Fibroblast of upper back skin (primary cell): ENCODE measurements at places on chromosomes 6 and 20.

DNA sequence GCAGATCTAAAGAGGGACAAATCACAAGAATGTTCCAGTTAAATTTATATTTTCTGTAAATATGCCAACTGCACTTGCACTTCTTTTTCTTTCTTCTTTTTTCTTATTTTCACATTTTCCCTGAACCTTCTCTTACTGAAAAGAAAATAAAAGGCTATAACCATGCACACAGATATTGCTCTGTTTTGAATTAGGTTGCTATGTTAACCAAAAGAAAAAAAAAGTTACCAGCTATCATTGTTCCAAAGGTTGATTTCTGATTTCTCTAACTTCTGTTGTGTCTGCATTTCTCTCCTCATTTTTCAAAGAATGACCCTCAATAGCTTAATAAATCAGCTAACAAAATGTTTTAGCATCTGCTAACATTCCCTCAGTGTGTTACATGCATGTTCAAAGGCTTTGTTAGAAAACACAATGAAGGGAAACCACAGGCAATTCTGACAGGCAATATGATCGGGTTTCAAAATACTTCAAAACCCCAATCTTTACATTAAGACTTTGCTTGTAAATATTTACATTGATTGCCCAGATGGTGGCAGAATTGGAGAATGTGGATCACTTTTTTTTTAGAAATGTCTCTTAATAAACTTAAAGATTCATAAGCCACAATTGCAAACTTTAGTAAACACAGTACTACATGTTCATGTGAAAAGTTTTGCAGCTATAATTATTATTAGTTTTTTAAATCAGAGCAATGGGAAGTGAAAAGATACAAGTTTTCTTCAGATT is 928.3 kb upstream of the FLRT3 start:
- no peak for DNase-seq

- no peak for DNase-seq
These were observed 533.5 kb downstream of the LMBRD1 start for GRCh38 chr6:69263297-69263696.

DNA sequence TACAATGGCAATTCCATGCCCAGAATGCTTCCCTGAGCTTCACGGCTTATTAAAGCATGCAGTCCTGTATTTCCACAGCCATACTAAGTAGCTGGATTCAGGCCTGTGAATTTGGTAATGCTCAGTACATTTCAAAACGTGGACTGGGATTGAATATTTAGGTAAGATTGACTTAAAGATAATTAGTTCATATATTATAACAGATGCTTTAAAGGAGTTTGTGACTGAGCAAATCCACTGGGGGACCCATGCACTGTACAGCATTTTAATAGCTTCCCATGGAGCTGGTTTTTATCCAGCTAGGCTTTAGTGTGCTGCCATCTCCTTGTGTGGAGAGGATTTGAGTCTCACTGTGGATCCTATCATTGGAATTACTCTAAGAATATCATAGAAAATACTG is 420.9 kb upstream of the FLRT3 start:
- no peak for DNase-seq

DNA sequence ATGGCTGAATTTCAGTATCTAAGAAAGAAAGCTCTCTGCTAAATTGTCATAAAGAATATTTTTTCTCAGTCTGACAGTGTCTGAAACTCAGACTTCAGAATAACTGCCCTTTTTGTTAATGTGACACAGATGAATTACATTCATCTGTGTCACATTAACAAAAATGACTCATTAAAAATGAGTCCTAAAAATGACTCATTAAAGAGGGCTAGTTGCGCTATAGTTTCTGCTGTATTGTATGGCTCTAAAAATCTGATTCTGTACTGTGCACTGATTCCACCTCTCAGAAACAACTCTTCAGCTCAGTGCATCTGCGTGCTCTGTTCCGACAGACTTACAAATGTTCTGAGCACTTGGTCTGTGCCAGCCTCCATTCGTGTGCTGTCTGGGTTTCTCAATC is 15.0 kb downstream of the RNF114 start:
- DNase-seq, result peak; percentile 81

DNA sequence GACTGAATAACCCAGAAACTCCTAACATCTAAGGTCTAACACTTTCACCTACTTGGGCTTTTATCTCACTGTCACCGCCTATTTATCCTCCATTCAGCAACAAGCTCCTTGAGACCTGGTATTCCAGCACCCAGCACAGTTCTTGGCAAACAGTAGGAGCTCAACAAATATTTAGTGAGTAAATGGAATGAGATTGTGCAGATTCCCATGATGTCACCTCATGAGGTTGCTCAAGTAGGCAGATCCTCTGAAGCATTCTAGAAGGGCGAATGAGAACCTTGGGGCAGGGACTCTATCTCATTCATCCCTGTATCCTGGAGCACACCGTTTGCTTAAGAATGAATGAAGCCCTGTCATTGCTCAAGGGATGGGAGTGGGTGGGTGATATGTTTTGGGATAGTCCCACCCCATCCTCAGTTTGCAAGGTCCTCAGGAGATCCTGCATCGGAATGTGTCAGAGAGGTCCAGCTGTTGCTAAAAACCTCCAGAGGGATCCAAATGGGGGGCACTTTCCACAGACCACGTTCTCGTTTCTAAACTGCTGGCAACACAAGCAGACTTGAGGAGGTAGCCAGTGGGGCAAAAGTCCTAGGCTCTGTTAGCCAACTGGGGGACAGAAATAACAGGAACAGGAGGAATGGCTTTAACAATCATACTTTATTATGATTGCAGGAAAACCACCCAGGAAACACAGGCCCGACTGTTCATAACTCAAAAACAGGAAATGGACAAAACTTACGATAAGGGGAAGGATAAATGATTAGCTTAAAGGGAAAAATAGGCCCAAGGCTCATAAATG is 42.0 kb downstream of the EDN1 start:
- DNase-seq, result no peak

GRCh38 chr20:50828363-50829136 is 33.7 kb downstream of the BCAS4 start:
- DNase-seq, result no peak
